IMR-90 (cell line): ENCODE measurements at places on chromosomes 2 and 18.

DNA sequence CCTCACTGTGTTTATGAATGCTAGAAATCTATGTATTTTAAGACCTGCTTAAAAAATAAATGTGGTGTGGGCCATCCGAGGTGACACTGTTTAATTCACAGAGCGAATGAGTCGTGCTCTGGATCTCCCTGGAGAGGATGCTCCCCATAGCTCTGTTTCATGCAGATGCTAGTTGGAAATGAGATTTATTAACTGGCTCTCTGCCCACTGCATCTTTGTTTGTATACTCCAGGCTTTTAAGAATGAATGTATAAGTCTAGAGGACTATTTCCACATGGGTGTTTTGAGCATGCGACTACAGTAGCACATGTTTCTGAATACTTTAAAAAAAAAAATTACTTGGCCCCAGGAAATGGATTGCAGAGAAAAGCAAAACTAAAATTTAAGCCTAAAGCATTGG lies 3.9 kb downstream of the MAPRE2 start:
- peak; percentile 63 for DNase-seq

DNA sequence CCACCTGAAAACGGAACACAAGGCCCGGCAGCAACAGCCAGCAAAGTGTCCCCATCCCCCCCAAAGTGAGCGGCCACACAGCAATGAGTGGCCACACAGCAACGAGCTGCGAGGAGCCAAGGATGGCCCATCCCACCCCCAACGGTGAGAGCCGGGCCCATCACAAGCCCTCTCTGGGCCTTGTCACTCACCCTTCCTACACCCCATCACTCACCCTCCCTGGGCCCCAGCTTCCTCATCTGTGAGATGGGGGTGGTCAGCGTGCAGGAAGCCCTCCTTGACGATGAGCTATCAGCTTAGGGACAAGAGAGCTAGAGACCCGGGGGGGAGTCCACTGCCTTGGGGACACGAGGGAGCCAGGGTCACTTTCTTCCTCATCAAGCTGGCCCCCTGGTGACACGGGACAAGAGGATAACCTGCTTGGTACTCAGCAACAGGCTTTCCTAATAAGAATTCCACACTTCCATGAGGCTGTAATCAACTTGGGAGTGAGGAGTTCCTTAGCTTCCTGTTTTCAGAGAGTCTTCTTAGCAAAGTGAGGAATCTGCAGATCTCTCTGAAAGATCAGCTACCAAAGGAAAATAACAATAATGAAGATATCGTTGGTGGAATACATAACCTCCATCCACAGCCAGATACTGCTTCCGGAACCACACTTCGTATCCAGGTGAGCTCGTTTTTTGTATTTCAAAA lies 92.8 kb downstream of the HDAC4 start:
- DNase-seq: no peak

DNA sequence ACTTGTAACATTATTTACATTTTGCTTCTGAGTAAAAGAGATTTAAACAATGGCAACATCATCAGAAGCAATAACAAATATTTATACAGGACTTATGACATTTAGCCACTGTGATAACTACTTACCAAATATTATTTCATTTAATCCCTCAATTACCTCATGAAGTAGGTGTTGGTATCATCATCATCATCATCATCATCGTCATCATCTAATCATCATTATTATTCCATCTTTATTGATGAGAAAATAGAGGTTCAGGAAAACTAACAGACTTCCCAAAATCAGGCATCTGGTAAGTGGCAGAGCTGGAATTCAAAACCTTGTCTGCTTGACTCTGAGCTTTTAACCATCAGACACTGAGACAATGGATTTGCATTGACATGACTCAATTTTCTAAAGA lies 204.4 kb downstream of the NCKAP5 start:
- DNase-seq: no peak

GRCh38 chr2:122083256-122084048 lies 328.0 kb downstream of the TSN start:
- DNase-seq: no peak

GRCh38 chr18:34077599-34077998 lies 147.1 kb downstream of the NOL4 start:
- DNase-seq: no peak

GRCh38 chr2:173524256-173524955 lies 169.7 kb downstream of the CDCA7 start:
- no peak for DNase-seq

DNA sequence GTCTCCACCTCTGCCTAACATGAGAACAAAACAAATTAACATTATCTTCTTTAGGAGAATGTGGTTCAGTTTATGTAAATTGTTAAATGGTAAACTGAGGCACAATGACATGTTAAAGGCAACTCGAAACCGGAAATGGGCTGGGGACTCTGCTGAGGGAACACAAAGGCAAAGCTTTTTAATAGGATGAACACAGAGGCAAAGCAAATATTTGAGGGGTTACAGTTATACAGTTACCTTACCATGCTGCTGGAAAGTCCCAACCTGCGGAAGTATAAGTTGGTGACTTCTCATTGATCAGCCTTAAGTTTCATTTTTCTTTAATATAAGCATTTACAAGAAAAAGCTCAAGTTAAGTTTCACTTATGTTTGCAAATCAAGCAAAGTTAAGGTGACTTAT lies 195.0 kb downstream of the DLGAP1 start:
- no peak for DNase-seq

DNA sequence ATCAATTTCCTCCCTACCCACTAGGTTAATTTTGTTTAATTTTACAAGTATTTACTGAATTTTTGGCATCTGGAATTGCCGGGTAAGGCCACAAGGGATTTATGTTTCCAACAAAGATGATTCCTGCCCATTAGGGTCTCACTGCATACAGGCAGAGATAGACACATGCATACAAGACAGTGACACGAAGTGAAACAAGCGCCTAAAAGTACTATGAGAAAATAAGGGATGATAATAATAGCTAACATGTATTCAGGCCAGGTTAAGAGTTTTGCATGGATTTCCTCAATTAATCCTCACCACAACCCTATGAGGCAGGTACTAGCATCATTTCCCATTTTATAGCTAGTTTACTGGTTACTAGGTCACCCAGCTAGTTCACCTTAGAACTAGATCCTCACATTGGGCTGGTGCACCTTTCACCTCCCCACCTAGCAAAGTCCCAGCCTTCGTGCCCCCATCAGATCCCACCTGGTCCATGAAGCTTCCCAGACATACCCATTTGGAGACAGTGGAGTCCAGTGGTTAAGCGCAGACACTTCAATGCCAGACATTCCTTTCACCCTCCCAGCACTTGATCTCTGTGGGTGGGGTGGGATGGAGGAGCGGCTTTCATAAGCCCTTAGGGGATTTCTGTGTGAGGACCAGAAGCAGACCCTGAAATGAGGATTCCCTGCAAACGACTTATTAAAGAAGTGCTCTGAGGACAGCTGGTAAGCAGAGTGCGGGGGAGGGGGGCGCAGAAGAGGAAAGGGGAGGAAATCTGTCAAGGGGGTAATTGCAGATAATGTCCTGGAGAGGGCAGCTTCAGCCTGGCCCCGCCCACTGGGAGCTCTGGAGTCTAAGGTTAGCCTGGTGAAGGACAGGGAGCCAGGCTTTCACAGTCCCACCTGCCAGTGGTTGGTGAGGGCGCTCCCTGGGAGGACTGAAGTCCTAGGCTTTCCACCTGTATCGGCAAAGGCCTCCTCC lies 5.8 kb upstream of the DGUOK start:
- DNase-seq: peak; percentile 38

DNA sequence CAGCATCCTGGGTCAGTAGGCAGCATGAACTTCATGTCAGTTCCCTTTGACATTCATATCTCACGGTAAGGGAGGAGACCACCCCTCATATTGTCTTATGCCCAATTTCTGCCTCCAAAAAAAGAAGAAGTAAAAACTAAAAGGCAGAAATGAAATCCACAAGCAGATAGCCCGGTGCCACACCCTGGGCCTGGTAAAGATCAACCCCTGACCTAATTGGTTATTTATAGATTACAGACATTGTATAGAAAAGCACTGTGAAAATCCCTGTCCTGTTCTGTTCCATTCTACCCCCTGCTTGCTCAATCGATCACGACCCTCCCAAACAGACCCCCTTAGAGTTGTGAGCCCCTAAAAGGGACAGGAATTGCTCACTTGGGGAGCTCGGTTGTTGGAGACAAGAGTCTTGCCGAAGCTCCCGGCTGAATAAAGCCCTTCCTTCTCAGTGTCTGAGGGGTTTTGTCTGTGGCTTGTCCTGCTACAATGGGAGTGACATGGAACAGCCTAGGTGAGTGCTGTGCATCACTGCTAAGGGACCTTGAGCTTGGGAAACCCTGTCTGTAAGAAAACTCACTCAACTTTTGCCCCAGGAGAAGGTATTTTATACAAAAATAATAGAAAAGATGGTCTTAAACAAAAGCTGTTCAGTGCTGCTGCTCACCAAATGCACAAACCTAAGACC lies 11.1 kb downstream of the NDUFV2 start:
- DNase-seq: no peak

GRCh38 chr2:100691846-100692245 lies 128.1 kb upstream of the NPAS2 start:
- no peak for DNase-seq

DNA sequence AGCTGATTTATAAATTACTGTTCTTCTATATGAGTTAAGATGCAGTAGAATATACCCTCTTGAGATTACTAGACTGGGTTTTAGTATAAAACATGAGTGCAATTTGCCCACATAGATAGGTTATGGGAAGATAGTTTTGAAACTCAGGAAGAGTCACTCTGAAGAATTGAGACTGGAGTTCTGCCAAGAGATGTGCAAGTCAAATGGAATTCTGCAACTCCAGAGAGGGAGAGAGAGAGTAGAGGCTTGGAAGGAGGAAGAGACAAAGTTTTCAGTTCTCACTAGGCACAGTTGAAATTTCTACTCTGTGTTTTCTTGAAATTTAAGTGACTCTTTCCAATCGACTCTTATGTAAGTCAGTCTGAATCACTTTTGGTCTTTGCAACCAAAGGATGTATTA lies 878.8 kb downstream of the TSN start:
- DNase-seq: peak; percentile 58

- DNase-seq: no peak
Measured at GRCh38 chr2:85542777-85543176, 3.8 kb downstream of the MAT2A start.

DNA sequence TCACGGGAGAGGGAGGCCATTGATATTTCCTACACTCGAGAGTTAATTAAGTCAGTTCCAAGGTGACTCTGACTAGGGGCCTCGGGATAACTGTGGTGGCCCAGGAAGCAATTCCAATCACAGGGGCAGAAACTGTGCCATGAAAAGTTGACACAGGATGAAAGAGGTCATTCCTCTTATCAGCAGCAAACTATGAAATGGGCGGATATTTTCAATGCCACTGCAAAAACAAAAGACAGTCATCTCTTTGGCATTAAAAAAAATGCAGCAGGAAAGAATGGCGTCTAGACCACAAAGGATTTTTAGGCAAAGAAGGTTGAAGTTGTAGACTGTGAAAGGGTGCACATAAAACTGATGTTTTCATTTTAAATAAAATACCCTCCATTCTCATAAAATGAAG lies 50.0 kb downstream of the TGIF1 start:
- no peak for DNase-seq

DNA sequence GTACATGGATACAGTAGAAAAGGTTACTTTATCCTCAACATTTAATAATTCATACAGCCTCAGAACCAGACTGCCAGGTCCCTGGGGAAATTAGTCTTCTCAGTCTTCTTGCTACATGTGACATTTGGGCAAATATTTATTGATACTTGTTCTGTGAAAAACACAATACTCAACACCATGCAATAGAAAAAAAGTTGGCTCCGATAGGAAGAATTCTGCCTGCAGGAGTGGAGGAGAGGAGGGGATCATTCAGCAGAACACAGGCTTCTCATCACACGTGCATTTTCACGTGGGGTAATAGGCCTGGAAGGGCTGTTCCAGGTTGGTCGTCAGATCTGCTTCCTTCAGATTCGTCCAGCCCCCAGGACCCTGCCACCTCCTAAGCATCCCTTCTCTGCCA lies 58.4 kb upstream of the ACKR3 start:
- no peak for DNase-seq

DNA sequence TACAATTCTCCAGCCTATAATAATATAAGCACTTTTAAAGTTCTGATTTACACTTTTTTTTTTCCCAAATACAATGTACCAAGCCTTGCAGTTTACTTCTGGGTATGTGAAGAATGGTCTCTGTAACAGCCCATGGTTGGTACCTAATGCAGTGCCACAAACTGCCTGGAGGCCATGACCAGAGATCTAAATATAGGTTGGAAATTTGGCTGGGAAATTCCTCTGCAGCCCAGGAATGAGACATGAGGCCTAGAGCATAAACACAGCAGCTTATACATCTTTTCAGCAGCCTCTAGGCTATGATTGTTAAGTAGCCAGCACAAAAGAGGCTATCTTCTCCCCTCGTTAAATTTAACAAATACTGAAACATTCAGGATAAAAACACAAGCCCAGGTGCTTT lies 432.0 kb upstream of the FAM98A start:
- DNase-seq: no peak

DNA sequence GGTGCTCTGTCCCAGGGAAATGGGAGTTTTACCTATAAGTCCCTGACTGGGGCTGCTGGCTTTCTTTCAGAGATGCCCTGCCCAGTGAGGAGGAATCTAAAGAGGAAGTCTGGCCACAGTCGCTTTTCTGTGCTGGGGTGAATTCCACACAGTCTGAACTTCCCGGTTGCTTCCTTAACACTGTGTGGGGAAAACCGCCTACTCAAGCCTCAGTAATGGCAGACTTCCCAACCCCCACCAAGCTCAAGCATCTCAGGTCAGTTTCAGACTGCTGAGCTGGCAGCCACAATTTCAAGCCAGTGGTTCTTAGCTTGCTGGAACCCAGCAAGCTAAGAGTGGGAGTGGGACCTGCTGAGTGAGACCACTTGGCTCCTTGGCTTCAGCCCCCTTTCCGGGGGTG lies 54.9 kb downstream of the NUP35 start:
- peak; percentile 45 for DNase-seq

GRCh38 chr2:36455788-36456187 lies 100.2 kb downstream of the CRIM1 start:
- peak; percentile 70 for DNase-seq

DNA sequence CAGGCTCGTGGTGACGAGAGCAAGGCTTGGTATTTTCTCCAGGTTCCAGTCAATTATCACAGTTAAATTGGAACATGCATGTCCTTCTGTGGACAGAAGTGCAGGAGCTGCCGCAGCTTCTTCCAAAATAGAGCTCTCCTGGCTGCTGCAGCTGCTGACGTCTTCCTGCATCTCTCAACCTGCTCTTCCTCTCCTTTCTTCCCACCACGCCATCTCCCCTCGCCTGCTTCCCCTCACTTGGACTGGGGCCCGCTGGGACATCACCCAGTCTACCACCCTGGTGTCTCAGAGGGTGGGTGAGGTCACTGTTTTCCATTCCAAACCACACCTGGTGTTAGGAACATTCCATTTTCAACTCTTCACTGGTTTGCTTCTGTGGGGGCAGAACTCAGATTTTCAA lies 41.4 kb downstream of the SPP2 start:
- no peak for DNase-seq

GRCh38 chr2:18154812-18155211 lies 276.3 kb downstream of the KCNS3 start:
- no peak for DNase-seq

GRCh38 chr2:64015898-64016297 lies 3.3 kb downstream of the VPS54 start:
- no peak for DNase-seq

- no peak for DNase-seq
Measured at GRCh38 chr2:3408781-3409180, 29.3 kb downstream of the TRAPPC12 start.
